ENCODE measurements at places on chromosomes 11 and 22. TPM values are rescaled to one million over a fixed set of nuclear protein-coding genes. Genes with fewer than 3 reads are reported as not detected.
A peak's percentile ranks its signal among the peaks of the same experiment; 100 is the strongest.

- DNase-seq, result no peak
Measured at GRCh38 chr11:123477205-123477907, 47.3 kb downstream of the GRAMD1B start.

DNA sequence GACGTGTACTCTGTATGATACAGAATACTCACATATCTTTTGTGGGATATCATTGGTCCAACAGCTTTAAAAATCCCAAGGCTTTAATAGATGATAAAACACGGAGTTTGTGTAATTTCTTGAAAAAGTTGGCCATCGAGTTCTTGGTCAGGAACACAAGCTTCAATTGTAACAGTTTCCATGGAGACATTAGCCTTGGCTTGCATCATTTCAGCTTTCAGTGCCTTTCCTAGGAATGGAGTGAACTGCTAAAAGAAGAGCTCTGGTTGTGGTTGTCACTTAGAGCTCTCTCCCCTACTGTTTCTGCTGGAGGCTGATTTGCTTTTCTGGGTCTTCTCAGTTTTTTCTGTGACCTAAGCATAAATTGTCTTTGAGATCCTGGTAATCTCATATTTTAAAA is 14.2 kb downstream of the BMAL1 start:
- no peak for DNase-seq

GLB1L2 gene
- total RNA-seq, result 1.1 TPM

GRCh38 chr22:47847131-47847890 is 1084.9 kb downstream of the TBC1D22A start:
- no peak for DNase-seq

RELA gene
- total RNA-seq, result 121 TPM

SLC22A8 gene
- total RNA-seq, result not detected

METTL15 gene
- 18.2 TPM for total RNA-seq

GRCh38 chr11:42595876-42596275 is 715.9 kb upstream of the API5 start:
- no peak for DNase-seq

- DNase-seq, result no peak
Measured at GRCh38 chr11:72581067-72581466, 93.2 kb downstream of the PDE2A start.

DNA sequence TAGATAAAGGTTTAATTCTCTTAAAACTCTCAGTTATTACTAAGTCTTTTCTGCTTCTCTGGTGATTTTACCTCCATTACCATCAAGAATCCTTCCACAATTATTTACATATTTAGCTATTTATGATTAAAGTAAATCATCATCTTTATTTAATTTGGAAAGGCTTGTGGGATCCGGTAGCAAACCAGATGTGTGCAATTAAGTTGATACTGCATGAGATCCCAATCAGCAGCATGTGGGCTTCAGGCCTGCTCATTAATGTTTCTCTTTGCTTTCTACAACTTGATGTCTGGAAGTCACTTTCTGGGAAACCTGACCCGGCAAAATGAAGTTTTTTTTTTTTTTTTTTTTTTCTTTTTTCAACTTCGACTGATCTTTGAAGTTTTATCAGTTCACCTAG is 558.4 kb upstream of the ANO5 start:
- DNase-seq, result no peak

DNA sequence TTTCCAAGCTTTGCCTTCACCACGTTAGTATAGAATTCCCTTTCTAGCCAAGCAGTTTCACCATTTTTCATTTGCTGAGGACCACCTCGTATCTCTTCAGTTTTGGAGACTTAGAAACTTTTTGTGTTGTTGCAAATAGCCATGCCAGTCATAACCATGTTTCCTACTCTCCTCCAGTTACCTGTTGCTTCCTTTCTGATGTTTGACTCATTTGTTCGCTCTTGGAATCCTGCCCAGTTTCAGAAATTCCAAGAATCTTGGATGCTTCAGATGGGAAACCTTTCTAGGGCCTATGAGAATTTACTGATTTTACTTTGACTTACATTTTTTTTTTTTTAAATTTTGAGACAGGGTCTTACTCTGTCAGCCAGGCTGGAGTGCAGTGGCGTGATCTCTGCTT is 65.4 kb downstream of the PPP6R3 start:
- DNase-seq, result no peak

- DNase-seq, result no peak
Measured at GRCh38 chr11:33863418-33864172, 28.3 kb downstream of the LMO2 start.

DNA sequence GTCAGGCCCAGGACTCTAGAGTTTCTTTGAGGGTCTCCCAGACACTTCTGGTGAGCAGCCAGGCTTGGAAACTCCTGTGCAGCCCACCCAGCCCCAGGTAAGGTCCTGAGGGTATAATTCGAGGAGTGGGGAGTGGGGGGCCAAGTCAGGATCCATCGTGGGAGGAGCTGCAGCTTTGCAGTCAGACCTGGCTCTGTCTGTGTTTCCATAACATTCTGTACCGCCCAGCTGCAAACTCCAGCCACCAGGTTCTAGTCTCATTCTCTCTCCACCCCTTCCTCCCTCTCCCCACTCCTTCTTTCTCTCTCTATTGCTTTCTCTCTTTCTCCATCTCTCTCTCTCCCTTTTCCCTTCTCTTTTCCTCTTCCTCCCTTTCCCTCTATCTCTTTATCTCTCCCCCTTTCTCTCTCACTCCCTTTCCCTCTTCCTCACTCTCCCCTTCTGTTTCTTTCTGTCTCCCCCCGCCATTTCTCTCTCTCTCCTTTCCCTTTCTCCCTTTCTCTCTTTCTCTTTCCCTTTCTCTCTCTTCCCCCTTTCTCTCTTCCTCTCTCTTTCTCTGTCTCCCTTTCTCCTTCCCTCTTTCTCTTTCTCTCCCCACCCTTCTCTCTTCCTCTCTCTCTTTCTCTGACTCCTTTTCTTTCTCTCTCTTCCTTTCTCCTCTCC is 127.2 kb downstream of the MN1 start:
- DNase-seq, result no peak

KRTAP5-1 gene
- total RNA-seq, result not detected

NCR3LG1 gene
- 1.5 TPM for total RNA-seq

- peak; percentile 2 for DNase-seq
Measured at GRCh38 chr11:110710628-110711381, 1.4 kb downstream of the ARHGAP20 start.

KLHL35 gene
- 0.93 TPM for total RNA-seq

DNA sequence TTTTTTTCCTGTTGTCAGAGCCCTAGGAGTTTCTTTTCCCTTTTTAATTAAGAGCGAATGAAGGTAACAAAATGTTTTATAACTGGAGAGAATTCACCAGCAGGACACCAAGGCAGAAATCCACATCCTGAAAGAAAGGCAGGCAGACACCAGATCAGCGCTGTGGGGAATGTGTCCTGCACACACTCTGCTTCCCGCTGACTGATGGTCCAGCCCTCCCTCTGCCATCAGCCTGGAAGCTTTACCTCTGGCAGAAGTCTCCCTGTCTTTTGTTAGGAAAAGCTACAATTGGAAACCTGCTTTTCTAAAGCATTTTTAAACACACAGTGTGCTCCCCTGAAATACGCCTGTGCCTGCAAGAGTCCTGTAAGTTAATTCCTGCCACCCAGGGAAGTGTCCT is 638.5 kb downstream of the NTM start:
- no peak for DNase-seq

OR52E2 gene
- total RNA-seq, result not detected

SLC22A12 gene
- not detected for total RNA-seq

CAPN1 gene
- 99.1 TPM for total RNA-seq

CCDC188 gene
- not detected for total RNA-seq

DNA sequence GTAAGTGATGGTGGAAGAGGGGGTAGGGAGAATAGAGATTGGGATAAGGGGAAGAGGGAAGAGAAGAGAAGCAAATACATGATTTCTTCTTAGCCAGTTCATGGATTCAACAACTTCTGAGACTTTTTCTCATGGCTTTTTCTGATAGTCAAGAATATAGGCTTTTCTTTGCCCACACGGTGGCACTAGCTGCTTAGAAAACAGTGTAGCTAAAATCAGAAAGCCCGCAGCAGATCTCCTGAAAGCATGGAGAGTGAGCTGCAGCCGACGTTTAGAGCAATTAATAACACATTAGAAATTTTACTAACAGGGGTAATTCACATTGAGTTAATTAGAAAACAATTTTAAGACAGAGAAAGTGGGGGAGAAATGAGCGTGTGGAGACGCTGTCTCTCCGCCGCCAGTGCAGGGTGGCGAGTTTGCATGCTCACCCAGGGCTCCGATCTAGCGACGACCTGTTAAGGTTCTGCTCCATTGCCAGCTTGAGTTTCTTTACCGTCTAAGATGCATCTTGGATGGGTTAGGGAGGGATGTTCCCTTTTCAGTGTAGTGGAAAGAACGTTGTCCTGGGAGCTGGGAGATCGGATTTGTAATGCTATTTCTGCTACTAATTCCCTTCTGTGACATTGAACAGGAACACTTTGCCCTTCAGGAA is 3.3 kb upstream of the RAG1 start:
- DNase-seq, result peak; percentile 36

DNA sequence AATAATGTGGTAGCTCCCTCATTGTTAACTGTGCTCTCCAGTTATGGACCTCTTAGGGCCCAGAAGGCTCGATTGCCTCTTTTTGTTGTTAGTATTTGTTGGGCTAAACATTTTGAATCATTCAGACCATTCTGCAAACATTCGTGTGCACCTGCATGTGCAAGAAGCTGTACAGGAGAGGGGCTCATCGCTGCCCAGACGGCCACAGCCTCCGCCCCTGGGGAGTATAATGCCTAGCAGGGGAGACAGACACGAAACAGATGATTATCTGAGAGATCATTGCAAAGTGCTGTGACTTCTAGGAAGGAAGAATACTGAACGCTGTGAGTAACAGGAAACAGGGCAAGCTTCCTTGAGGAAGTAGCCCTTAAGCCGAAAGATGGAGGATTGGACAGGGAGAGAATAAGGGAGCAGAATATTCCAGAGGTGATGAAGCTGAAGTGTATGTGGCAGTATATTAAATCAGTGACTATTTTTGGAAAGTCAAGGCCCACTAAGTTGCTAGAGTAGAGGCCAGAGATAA is 123.3 kb upstream of the RASSF10 start:
- no peak for DNase-seq

BARX2 gene
- total RNA-seq, result 4.1 TPM

GRCh38 chr11:75182664-75183063 is 31.8 kb downstream of the SLCO2B1 start:
- DNase-seq, result no peak

GRCh38 chr22:46230262-46230901 is 19.7 kb downstream of the CDPF1 start:
- DNase-seq, result no peak
